Lower lobe of right lung (tissue), 2 donors: ENCODE measurements at places on chromosomes 1 and 21. TPM values are rescaled to one million over a fixed set of nuclear protein-coding genes. Genes with fewer than 3 reads are reported as not detected.

- no peak overlapping the region for H3K27ac ChIP-seq
- H3K4me1 ChIP-seq: no peaks in the 10 kb centered on the region
- H3K27me3 ChIP-seq: no peaks in the 10 kb centered on the region
- H3K4me3 ChIP-seq: no peak overlapping the region
- DNase-seq: no peak
- no peaks in the 10 kb centered on the region for H3K36me3 ChIP-seq
These were observed 409.5 kb downstream of the PLPP3 start for GRCh38 chr1:56169856-56170255.

GRCh38 chr1:113505357-113505756, 115.0 kb downstream of the MAGI3 start:
- no peaks in the 10 kb centered on the region for H3K27me3 ChIP-seq
- no peak overlapping the region for H3K4me3 ChIP-seq
- no peaks in the 10 kb centered on the region for H3K36me3 ChIP-seq
- no peaks in the 10 kb centered on the region for H3K4me1 ChIP-seq
- DNase-seq: no peak

DNA sequence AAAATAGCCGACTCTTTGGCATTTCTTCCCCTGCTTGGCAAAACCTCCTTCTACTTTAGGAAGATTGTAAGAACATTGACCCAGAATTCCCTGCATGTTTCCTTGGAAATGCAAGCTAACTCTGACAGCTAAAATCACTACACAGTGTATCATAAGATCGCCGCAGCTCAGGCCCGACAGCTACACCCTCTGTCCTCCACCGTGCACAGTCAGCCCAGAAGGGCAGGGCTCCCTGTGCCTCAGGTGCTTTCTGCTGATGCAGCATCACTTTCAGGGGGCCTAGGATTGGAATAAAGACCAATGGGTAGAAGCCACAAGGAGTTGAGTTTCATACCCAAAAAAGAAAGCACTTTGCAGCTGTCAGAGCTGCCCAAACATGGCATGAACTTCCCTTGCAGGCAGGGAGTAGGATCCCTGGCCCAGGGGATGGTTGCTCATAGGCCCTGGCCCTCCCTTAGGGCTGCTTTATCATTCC, 145.3 kb downstream of the SEC16B start:
- H3K27me3 ChIP-seq: no peaks in the 10 kb centered on the region
- H3K4me1 ChIP-seq: no peaks in the 10 kb centered on the region
- DNase-seq: no peak

- no peaks in the 10 kb centered on the region for H3K4me1 ChIP-seq
- no peaks in the 10 kb centered on the region for H3K36me3 ChIP-seq
- no peak for DNase-seq
- H3K27ac ChIP-seq: no peak overlapping the region
These were observed 26.4 kb upstream of the SYCP1 start for GRCh38 chr1:114828251-114828650.

- H3K36me3 ChIP-seq: peaks cover 43% of the 10 kb centered on the region
- no peak overlapping the region for H3K27ac ChIP-seq
These were observed 68.0 kb downstream of the TRIM11 start for GRCh38 chr1:228338521-228339051.

DNA sequence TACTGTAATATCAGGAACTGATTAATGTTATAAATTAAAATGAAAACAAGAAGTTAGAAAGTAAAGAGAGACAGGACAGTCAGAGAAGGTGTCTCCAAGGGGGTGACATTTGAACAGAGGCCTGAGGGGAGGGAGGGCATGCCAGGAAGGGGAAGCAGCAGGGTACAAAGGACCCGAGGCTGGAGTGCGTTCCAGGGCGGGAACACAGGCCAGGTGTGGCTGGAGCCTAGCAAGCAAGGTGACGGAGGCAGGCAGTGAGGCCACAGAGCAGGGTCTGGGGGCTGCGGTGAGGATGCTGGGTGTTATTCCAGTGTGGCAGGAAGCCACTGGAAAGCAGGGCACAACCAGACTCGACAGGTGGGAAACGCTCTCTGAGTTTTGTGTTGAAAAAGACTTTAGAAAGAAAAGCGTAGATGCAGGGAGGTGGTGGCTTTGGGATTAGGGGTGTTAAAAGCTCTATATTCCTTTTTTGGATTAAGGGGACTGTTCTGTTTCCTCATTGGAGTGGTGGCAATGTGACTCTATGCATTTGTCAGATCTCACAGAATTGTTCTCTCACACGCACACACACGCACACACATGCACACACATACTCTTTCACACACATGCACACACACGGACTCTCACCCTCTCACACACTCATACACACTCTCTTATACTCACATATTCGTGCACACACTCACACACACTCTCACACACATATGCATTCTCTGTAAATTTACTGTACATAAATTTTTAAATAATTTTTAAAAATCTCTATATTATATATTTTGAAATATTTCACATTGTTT, 124.5 kb downstream of the GLIS1 start:
- H3K4me3 ChIP-seq: no peak overlapping the region
- no peaks in the 10 kb centered on the region for H3K27me3 ChIP-seq
- no peak overlapping the region for H3K27ac ChIP-seq
- no peaks in the 10 kb centered on the region for H3K4me1 ChIP-seq

- no peak for DNase-seq
- peaks cover 30% of the 10 kb centered on the region for H3K4me1 ChIP-seq
- H3K36me3 ChIP-seq: peaks cover 63% of the 10 kb centered on the region
- no peak overlapping the region for H3K27ac ChIP-seq
- H3K4me3 ChIP-seq: no peak overlapping the region
These were observed 1.9 kb downstream of the SCAMP3 start for GRCh38 chr1:155260276-155260675.

DNA sequence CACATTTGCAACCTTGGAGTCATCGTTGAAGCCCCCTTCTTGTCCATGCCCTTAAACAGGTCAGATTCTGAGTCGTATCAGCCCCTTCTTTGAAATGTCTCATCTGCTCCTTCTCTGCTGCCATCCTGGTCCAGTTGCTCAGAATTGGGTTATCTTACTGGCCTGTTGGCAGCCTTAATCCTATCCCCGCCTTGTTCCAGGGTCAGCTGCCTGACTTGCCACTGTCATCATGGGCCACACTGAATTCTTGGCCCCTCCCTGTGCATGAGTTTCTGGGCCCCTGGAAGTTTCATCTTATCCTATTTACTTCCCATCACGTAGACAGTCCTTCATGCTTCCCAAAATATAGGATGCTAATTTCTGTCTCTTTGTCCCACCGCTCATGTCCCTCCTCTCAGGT, 23.7 kb downstream of the IRF2BP2 start:
- H3K27ac ChIP-seq: no peak overlapping the region
- no peaks in the 10 kb centered on the region for H3K27me3 ChIP-seq
- peaks cover 7% of the 10 kb centered on the region for H3K4me1 ChIP-seq
- DNase-seq: no peak
- no peak overlapping the region for H3K4me3 ChIP-seq
- H3K36me3 ChIP-seq: no peaks in the 10 kb centered on the region

GRCh38 chr21:28793043-28793442, 199.6 kb downstream of the LTN1 start:
- no peak overlapping the region for H3K27ac ChIP-seq
- peaks cover 4% of the 10 kb centered on the region for H3K4me1 ChIP-seq
- H3K4me3 ChIP-seq: no peak overlapping the region
- H3K36me3 ChIP-seq: no peaks in the 10 kb centered on the region

GRCh38 chr1:12435639-12436344, 182.2 kb downstream of the DHRS3 start:
- H3K4me3 ChIP-seq: no peak overlapping the region
- no peak for DNase-seq
- no peaks in the 10 kb centered on the region for H3K27me3 ChIP-seq

- no peak overlapping the region for H3K4me3 ChIP-seq
- no peak for DNase-seq
- H3K36me3 ChIP-seq: no peaks in the 10 kb centered on the region
- H3K27ac ChIP-seq: no peak overlapping the region
These were observed 59.1 kb downstream of the SIK1 start for GRCh38 chr21:43367859-43368258.

DNA sequence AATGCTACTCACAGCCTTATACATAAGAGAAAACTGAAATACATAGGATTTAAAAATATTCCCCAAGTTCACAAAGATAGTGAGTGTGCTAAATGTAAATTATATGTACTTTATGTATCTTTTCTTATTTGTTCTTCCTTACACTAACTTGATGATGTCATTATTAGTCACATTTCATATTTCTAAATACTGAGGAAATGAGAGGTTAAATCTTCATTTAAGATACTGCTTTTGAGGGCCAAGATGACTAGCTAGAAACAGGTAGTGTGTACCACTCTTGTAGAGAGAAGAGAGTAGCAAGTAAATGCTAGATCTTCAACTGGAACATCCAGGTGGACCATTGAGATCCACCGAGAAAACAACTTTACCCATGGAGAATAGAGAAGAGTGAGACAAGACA, 29.8 kb downstream of the PYHIN1 start:
- H3K36me3 ChIP-seq: no peaks in the 10 kb centered on the region
- DNase-seq: no peak
- no peaks in the 10 kb centered on the region for H3K27me3 ChIP-seq
- H3K4me1 ChIP-seq: no peaks in the 10 kb centered on the region
- no peak overlapping the region for H3K4me3 ChIP-seq

HCN3 gene
- 4.2 TPM for total RNA-seq

GPR137B gene
- 38.3 TPM for total RNA-seq

TXLNA gene
- 45.1 TPM for total RNA-seq

CCDC28B gene
- 3.3 TPM for total RNA-seq

TDRD5 gene
- 0.15 TPM for total RNA-seq

S100B gene
- total RNA-seq: 4.5 TPM

ST6GALNAC3 gene
- 8.8 TPM for total RNA-seq

OVAAL gene
- total RNA-seq: not detected

S100A4 gene
- total RNA-seq: 600 TPM

C1orf21 gene
- 70.8 TPM for total RNA-seq

LRRC47 gene
- 34.4 TPM for total RNA-seq

WNT4 gene
- 3.8 TPM for total RNA-seq
